Activated CD4-positive, alpha-beta T cell treated with anti-CD3 and anti-CD28 coated beads for 24 hours (primary cell): ENCODE measurements at places on chromosomes 5 and 9.
A peak's percentile ranks its signal among the peaks of the same experiment; 100 is the strongest.

GRCh38 chr9:116724123-116724522 is 37.0 kb downstream of the TRIM32 start:
- DNase-seq: no peak

GRCh38 chr9:127608104-127608966 is 3.7 kb upstream of the STXBP1 start:
- peak; percentile 61 for DNase-seq

- no peak for DNase-seq
These were observed 3.3 kb upstream of the MSMP start for GRCh38 chr9:35757226-35757891.

GRCh38 chr9:92480291-92480771 is 2.0 kb downstream of the ASPN start:
- DNase-seq: no peak

- no peak for DNase-seq
These were observed 117.9 kb upstream of the KCNN2 start for GRCh38 chr5:114243972-114244317.

DNA sequence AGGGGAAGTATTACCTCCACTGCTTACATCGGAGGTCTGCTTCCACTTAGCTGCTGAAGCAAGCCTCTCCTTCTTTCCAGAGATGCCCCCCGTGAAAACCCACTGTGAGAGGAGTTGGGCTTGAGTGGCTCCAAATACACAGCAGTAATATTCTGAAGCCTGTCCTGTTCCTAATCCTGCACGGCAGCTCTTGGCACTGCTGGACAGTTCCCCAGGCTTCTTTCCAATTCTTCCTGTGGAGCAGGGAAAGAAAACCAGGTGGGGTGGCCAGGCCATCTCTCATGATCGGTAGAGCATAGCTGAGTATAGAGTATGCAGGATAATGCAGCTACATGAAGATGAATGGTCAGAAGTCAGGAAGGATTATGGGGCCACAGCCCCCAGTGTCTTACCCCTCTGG is 335.3 kb downstream of the MARCHF11 start:
- no peak for DNase-seq

- no peak for DNase-seq
These were observed 25.5 kb downstream of the GRAMD2B start for GRCh38 chr5:126448720-126449119.

DNA sequence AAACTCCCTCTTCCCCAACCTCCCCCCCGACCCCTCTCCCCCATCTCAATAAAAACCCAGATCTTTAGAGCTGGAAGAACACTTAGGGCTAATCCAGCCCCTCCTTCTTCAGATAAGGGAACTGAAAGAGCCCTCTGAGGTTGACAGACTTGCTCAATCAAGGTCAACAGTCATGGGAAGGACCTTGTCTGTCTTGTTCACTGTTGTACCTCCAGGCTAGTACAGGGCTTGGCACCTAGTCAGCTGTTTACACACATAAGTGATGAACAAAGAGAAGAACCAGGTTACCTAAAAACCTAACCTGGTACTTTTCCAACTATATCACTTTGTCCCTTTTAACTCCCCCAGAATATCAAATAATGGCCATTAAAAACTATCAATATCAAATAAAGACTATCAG is 2.4 kb downstream of the TTC39B start:
- no peak for DNase-seq

DNA sequence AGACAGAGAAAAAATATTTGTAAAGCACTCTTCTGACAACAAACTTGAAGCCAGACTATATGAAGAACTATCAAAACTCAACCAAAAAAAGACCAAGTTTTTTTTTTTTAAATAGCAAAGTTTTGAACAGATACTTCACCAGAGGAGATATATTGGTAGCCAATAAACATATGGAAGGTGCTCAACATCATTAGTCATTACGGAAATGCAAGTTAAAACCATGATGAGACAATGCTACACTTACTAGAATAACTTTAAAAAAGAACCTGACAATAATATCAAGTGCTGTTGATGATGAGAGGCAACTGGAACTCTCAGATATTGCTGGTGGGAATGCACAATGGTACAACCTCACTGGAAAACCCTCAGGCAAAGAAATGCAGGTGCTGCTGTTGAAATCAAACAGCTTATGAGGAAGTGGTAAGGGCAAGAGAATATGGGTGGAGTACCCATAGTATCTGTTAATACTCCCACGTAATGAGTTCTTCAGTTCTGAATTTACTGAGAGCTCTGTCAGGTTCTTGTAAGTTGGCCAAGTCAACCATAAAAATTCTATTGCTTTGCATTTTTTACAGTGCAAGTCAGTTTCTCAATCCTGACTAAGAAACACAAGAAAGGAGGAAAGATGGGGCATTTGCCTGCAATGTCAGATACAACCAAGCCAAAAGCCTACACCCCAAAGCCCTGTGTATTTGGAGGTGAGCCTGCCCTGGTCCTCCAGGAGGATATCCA is 87.3 kb upstream of the GNAQ start:
- no peak for DNase-seq

GRCh38 chr5:54317511-54318260 is 7.3 kb upstream of the ARL15 start:
- no peak for DNase-seq

- no peak for DNase-seq
These were observed 53.0 kb downstream of the CXXC5 start for GRCh38 chr5:139701056-139701741.

- DNase-seq: no peak
These were observed 1101.8 kb downstream of the TAF11L14 start for GRCh38 chr5:18736051-18736398.

DNA sequence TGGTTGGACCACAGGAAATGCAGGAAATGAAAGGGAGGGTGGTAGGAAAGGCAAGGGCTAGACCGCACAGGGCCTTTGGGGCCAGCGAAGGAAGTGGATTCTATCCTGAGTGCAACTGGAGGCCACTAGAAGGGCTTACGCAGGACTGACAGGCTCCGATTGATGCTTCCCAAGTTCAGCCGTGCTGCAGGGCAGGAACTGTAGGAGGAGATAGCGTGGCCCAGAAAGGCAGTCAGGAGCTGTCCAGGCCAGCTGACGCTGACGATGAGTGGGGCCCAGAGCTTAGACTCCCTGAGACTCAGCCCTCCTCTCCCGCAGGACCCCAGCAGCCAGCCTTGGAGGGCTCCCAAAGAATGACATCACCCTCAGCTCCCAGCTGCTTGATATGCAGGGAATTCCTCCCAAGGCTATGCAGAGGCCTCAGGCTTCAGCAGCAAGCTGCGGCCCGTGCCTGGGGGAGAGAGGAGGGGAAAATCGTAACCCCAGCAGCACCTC is 48.8 kb downstream of the KCNIP1 start:
- DNase-seq: no peak

GRCh38 chr5:139524446-139524845 is 36.7 kb upstream of the UBE2D2 start:
- no peak for DNase-seq
